Stimulated activated CD8-positive, alpha-beta memory T cell treated with anti-CD3 and anti-CD28 coated beads, Interleukin-7, amount 100 ng/mL, for 1 hour (primary cell): ENCODE measurements at places on chromosomes 3 and 15.

GRCh38 chr15:35186346-35186745 is 101.3 kb upstream of the NANOGP8 start:
- DNase-seq = no peak

GRCh38 chr15:80599359-80599758 is 95.8 kb upstream of the ABHD17C start:
- DNase-seq = no peak

DNA sequence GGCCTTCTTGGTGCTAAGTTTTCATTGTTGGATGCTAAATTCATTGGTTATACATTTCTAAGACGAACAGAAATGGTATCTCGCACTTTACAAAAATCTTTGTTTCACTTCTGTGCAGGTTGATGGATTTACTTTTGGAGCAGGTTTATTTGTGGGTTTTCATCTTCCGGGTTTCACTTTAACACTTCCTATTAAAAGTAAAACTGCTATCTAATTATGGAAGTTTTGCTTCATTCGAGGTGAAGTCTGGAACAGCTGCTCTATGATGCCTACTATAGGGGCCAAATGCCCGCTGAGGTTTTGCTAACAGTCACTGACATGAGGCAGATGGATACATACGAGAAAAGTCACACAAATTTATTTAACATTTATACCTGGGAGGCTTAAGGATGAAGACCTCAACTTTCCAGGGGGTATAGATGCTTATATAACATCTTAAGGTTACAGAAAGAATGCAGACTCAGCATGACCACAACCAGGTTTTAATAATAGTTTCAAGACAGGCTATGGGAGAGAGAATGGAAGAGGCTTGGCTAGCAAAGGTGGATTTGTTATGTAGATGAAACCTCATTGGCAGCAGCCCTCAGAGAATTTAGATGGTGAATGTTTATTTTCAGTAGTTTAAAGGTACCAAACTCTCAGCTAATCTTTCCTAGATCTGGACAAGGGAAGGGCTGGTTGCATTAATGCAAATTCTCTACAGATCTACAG is 54.2 kb downstream of the OSTN start:
- DNase-seq = no peak

DNA sequence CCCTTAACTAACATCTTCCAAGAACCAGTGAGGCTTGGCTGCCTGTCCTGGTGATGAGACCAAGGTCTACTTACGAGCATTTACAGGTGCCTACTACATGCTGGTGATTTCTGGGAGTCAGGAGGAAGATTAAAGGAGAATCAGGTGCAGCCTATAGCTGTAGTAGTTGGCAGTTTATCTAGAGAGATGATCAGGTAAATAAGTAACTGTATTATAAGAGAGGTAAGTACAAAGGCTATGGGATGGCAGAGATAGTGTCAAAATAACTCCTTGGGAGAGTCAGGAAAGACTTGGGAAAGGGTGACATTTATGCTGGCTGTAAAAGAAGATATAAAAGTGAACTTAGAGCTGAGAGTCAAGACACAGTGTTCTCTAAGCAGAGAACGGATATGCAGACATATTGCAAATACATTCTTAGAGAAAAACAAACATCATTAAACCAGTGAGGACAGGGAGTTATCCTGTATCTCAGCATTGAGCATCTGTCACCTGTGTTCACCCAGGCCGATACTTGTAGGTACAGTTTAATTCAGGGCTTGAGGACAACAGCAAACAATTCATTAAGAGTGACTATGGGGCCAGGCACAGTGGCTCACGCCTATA is 49.7 kb upstream of the ACP3 start:
- DNase-seq = no peak

- DNase-seq = no peak
These were observed 578.3 kb upstream of the ADAMTS9 start for GRCh38 chr3:65265942-65266590.

GRCh38 chr3:13420045-13420830 is at the start of gene NUP210:
TSS of gene NUP210 (minus strand) at chr3:13420322. CDS start at chr3:13420226, 96 bp downstream.
- DNase-seq = no peak

GRCh38 chr3:137514853-137515252 is 249.3 kb upstream of the SOX14 start:
- no peak for DNase-seq

- no peak for DNase-seq
These were observed 62.9 kb upstream of the PTX3 start for GRCh38 chr3:157373783-157374182.

DNA sequence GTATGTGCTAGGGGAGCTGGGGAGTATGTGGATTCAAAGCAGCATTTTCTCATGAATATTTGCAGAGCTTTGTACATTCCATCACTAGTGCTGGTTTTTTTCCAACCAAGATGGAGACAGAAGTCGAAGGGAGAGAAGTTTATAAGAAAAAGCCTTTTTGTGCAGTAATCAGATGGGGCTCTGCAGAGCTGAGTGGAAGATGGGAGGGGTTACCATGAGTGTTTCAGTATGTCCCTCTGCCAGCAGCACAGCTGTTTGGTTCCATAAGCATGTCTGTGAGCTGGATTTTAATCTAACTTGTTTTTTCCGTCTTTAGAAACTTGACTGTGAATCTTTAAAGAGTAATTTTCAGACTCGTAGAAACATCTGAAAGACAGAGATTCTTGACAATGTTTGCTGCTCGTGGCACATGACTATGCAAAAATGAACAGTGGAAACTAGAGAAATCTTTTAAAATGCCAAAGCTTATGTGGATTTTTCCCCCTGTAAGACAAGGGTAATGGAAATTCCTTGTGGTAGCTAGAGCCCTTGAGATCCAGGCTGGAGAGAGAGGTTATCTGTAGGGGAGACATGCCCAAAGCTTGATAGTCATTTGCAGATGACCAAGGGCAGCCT is 20.3 kb downstream of the STARD9 start:
- no peak for DNase-seq

DNA sequence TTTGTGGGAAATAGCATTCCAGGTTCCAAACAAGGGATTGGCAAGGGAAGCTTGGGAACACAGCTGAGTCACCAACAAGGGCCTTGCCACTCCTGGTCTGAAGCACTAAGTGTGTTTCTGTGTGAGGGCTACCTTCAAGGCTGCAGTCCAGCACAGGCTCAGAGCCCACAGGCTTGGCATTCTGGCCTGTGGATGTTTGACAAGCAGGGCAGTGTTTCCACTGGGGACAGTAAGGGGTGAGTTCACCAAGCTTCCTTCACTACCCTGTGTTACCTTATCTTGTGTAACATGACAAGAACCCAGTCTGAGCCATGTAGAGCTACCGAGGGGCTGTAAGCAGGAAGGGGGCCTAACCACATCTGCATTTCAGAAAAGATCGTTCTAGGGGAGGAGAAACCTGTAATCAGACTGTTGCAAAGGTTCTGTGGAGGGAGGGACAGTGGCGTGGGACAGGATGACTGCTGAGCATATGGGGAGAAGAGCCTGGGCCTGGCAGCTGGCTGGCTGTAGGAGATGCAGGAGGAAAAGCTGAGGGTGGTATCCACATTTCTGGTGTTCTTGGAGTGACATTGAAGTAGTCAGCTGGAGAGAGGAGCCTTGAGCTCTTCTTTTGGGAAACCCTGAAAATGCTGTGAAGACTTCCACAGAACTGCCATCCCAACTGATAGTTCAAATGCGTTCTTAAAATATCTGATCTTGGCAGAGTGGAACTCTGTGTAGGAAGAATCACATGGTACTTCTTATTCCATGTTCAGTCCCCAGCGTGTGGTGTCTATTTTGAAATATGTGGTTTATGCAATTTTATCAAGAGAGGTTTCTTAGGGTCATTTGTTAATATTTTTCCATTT is 61.3 kb downstream of the CTDSPL start:
- no peak for DNase-seq

DNA sequence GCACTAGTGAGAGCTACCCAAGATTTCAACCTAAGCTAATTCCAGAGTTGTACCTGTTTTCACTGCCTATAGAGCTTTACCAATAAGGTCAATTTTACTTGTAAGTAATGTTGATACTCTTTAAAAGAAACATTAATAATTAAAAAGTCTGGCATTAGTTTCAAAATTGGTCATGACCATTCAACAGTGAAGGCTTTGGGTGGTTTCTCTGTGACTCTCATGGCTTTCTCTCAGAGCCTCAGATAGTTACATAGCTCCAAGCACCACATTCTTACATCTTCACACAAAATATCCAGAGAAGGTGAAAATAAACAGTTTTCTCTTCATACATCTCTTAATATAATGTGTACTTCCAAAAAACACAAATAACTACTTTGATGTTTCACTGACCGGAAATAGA is 61.5 kb upstream of the TCF12 start:
- no peak for DNase-seq

GRCh38 chr3:130354430-130354829 is 9.0 kb downstream of the COL6A5 start:
- DNase-seq = no peak

DNA sequence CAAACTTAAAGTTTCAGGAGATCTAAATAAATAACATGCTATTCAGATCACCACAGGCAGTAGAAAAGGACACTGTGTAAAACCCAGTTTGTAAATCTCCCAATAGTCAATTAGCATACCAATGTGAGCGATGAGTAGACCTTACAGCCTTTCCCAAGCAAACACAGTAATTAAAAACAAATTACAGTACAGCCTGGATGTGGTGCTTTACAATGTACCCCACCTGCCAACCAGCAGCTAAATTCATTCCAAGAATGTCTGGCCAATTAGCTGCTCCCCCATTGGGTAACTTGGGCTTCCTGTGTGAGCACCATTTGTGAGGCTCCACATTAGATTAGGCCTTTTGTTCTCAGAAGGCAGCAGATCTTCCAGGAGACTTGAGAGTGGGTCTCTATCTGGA is 635.0 kb downstream of the TBL1XR1 start:
- no peak for DNase-seq

GRCh38 chr3:24519368-24520100 is 24.9 kb upstream of the THRB start:
- no peak for DNase-seq

- DNase-seq = no peak
These were observed 69.8 kb downstream of the TNFAIP8L3 start for GRCh38 chr15:51024735-51025453.

GRCh38 chr3:128965818-128966217 is 28.1 kb downstream of the CFAP92 start:
- no peak for DNase-seq

- no peak for DNase-seq
These were observed 460.6 kb upstream of the NR2F2 start for GRCh38 chr15:95869920-95870319.

DNA sequence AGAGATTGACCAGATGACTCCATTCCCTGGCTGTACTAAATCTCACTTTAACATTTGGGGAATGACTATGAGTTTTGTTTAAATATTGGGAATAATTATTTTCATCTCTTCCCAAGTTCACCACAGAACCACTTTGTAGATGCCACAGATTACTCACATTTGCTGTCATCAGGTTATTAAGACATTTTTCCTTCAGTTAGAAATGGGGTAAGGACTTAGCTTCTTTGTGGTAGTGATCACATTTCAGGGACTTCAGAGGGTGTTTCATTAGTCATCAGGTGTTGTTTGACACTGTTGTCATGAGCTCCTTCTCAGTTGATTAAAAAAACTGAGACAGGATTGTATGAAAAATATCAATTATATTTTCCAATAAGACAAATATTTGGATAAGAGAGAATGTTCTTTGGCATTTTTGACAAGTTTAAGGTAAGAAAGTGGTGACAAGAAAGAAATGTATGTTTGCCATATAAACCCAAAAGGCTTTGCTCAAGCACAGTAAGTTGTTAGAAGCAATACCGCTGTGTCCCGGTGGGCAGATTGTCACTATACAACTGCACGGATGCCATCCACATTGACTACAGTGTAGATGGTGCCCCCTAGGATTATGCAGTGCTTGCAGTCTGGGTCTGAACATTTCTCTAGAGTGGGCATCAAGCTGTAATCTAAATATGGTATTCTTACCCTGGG is 22.3 kb downstream of the FBXL2 start:
- no peak for DNase-seq

DNA sequence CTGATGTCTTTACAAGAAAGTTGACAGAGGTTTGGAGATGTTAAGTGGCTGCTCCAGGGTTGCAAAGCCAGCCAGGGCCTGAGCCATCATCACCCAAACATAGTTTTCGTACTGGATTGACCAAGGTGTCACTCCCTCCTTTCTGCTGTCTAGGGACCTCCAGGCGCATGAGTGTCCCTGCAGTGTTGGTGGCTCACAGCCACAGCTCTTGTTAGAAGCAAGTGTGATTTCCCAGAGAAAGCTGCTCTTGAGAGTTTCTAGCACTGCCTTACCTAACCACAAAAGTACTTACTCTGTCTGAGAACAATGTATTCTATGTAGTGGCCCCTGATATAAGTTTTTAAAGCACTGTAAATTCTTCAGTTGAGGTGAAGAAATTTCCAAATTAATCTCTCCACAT is 144.1 kb downstream of the SOX2 start:
- DNase-seq = no peak

DNA sequence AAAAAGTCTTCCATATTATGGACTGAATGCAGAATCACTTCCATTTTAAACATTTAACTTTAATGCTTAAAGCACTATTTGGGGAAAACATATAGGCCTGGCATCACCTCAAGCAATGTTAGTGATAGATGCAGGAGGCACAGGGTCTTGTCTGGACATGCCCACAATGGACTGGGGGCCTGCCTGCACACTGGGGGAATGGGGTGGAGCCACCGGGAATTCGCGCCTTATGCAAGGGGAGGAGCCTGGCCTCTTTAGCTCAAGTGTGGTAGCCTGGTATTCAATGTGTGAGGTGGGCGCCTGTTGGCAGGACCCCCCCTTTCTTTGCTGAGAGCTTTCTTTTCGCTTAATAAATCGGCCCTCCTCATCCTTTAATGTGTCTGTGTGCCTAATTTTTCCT is 29.9 kb downstream of the ACKR4 start:
- DNase-seq = no peak

DNA sequence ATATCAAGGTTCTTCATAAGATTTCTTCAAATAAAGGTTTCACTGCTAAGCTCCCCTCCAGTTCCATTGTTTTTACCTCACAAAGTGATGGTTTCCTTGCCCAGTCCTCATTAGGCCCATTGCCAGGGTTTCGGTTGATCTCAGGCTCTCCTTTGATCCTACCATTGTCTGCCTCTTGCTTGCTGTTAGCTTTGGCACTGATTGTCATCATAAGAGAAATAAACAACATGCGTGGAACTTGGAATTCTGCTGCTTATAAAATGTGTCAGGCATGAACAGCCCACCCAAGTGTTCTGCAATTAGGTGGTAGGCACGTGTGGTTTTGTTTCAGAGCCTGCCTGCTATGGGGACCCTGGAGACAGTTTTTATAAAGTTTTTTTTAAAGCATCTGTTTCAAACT is 107.6 kb upstream of the BFSP2 start:
- no peak for DNase-seq

DNA sequence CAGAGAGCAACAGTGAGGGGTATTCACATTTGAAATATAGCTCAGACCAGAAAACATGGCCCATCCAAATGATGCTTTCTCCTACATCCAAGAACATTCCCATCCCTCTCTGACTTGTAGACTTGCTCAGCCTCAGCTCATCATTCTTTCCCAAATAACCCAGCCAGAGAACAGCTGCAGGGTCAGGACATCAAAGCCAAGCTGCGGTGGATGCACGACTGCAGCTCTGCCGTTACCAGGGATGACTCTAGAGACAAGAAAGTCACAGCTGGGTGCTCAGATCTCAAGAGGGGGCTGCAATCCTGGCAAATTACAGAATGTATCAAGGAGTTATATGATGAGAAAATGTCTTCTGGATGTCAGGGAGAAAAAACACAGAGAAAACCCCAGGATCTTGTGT is 944.3 kb downstream of the NTRK3 start:
- no peak for DNase-seq

- no peak for DNase-seq
These were observed 10.9 kb downstream of the DISP2 start for GRCh38 chr15:40368719-40369473.
